ENCODE measurements at places on chromosomes 12 and 14.

DNA sequence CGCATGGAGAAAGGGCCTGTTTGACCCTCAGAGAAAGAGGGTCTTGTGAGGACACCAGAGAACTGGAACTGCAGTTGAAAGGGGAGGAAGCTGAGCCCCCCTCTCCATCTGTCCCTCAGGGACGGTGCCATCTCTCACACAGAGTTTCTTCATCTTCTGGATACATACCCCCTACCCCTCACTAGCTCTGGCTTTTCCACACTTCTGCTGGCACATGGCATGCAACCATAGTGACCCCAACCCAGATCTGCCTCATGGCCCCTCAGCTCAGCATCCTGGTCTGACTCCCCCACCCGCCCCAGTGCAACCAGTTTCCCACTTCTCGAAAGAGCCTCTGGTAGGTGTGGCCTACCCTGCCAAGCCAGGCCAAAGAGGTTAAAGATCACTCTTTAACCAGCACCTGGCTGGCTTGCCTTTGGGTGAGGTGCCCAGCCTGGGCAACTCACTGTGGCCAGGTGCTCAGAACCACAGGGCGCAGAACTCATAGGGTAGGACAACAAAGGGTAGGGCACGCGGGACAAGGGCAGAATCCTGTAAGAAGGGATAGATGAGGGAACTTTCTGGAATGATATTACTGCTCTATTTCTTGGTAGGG, 25.8 kb downstream of the GALNT16 start:
- no peaks in the 10 kb centered on the region for H3K4me1 ChIP-seq
- DNase-seq: no peak
- no peaks in the 10 kb centered on the region for H3K27me3 ChIP-seq
- no peak overlapping the region for H3K4me3 ChIP-seq
- H3K36me3 ChIP-seq: no peaks in the 10 kb centered on the region

- H3K27ac ChIP-seq: peak overlapping the region; percentile 40
- no peak overlapping the region for H3K4me3 ChIP-seq
- H3K4me1 ChIP-seq: peaks cover 28% of the 10 kb centered on the region
- no peaks in the 10 kb centered on the region for H3K36me3 ChIP-seq
Measured at GRCh38 chr14:51677266-51677665, 25.6 kb downstream of the FRMD6 start.

GRCh38 chr12:54126696-54127537, 61.9 kb downstream of the SMUG1 start:
- H3K4me3 ChIP-seq: peak overlapping the region; percentile 70
- H3K36me3 ChIP-seq: peaks cover 20% of the 10 kb centered on the region
- peak overlapping the region; percentile 10 for H3K27ac ChIP-seq

DNA sequence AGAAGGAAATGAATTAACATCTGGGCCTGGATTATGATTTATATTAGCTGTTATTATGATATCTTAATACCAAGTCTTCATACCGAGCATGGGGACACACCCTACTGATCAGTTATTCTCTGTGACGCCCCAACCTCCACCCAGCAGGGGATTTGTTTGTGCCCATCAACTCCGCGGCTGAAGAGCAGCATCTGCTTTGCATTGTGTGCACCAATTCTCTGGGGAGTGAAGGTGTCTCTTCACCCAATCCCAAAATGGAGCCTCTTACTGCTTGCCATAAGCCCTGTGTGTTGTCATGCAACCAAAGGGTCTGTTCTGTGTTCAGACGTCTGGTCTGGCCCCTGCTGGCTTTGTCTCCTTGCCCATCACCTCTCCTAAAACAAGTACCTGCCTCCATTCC, 25.4 kb downstream of the DHRS2 start:
- no peaks in the 10 kb centered on the region for H3K36me3 ChIP-seq
- no peak overlapping the region for H3K4me3 ChIP-seq
- H3K4me1 ChIP-seq: no peaks in the 10 kb centered on the region

DNA sequence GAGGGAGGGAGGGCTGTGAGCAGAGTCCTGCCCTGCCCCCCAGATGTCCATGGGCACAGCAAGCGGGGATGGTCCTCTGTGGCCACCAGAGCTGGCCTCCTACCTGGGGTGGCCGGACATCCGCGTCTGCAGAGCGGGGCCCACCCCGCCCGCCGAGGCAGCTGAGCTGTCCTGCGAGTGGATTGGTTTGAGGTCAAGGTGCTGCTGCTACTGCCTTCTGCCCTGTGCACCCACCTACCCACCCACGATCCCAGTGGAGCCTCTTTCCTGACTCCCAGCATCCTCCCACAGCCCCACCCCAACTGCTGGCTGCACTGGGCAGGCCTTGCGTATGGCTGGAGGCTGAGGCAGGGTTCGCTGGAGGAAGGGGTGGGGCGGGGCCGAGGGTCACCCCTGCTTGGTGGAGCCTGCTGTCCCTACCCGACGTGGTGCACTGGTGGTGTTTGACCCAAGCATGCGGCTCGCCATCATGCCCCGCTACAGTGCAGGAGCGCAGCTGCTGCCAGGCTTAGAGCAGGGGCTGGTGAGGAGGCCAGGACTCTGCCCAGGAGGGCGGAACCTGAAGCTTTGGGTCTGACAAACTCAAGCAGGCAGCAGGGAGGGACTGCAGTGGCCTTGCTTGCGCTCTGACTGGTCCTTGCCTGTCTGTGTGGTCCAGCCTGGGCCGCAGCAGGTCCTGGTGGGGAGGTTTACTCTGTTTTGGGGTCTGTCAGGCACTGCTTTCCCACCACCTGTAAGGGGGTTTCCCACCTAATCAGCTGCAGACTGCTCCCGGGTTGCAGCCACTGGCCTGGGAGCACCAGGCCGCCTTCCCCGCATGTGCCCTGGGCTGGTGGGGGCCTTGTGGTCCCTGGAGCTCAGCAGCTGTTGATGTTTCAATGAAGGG, 23.7 kb downstream of the CEP170B start:
- H3K4me1 ChIP-seq: no peaks in the 10 kb centered on the region
- no peaks in the 10 kb centered on the region for H3K27me3 ChIP-seq
- H3K27ac ChIP-seq: no peak overlapping the region
- DNase-seq: no peak

GRCh38 chr14:73723797-73724661, 9.8 kb upstream of the PNMA1 start:
- H3K27me3 ChIP-seq: no peaks in the 10 kb centered on the region
- H3K4me3 ChIP-seq: peak overlapping the region; percentile 50
- H3K36me3 ChIP-seq: peaks cover 63% of the 10 kb centered on the region
- peak; percentile 68 for DNase-seq

GRCh38 chr12:34597548-34598351, 575.5 kb downstream of the ALG10 start:
- no peak overlapping the region for H3K27ac ChIP-seq
- no peaks in the 10 kb centered on the region for H3K36me3 ChIP-seq
- no peak overlapping the region for H3K4me3 ChIP-seq
- DNase-seq: no peak

All from Calu3 (cell line).